ENCODE measurements at places on chromosomes 5 and 9.

- no peak for DNase-seq
These were observed 355.4 kb downstream of the PDE4D start for GRCh38 chr5:59537961-59538749.

- DNase-seq = no peak
These were observed 161.1 kb downstream of the MAST4 start for GRCh38 chr5:66757219-66757833.

- DNase-seq = no peak
These were observed 140.1 kb downstream of the MTX3 start for GRCh38 chr5:79850941-79851340.

GRCh38 chr5:88674356-88675167 is 208.4 kb downstream of the MEF2C start:
- DNase-seq = no peak

GRCh38 chr9:15786616-15787015 is 233.8 kb downstream of the CCDC171 start:
- DNase-seq = no peak

GRCh38 chr5:67163863-67164595 is 32.6 kb downstream of the CD180 start:
- no peak for DNase-seq

GRCh38 chr5:67291066-67291465 is 94.5 kb upstream of the CD180 start:
- no peak for DNase-seq

DNA sequence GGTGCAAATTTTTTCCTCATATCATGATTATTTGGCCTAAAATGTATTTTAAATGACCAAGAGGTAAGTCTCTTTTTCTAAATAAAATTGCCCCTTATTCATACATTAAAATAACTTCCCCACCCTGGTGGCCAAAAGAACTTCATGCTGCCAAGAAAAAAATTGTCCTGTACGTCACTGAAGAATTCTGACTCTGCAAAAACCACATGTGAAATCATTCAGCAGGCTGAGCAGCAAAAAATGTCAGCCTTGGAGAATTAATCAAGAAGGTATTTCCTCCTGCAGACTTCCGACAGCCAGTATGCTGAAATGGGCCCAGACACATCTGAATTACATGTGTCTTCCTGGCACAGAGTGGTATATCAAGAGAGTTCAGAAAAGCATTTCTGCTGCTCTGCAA is 94.6 kb upstream of the HMHB1 start:
- DNase-seq = no peak

DNA sequence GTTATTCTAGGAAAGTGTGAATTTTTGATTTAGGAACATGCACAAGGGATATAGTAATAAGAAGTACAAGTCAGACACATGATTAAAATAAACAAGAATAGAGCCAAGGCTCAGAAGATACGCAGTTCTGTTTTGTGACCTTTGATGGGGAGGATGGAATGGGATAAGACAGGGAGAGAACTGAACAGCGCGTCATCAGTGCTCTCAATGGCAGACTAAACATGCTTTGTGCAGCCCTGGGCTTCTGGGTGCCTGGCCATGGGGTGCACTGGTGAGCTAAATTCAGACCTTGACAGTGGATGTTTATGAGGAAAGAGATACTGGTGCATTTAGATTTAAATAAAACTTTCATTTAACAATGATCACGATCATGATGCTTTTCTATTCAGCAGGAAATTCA is 309.7 kb downstream of the ARHGEF28 start:
- DNase-seq = no peak

- DNase-seq = no peak
These were observed 39.6 kb upstream of the DMXL1 start for GRCh38 chr5:119031011-119031886.

- no peak for DNase-seq
These were observed 755.4 kb upstream of the CTNND2 start for GRCh38 chr5:12659686-12660085.

- DNase-seq = no peak
These were observed 37.7 kb upstream of the BARX1 start for GRCh38 chr9:93992830-93993229.

GRCh38 chr9:29039258-29039657 is 1466.0 kb upstream of the C9orf72 start:
- no peak for DNase-seq

GRCh38 chr9:130579738-130580463 is 524 bp downstream of the FUBP3 start:
- no peak for DNase-seq

DNA sequence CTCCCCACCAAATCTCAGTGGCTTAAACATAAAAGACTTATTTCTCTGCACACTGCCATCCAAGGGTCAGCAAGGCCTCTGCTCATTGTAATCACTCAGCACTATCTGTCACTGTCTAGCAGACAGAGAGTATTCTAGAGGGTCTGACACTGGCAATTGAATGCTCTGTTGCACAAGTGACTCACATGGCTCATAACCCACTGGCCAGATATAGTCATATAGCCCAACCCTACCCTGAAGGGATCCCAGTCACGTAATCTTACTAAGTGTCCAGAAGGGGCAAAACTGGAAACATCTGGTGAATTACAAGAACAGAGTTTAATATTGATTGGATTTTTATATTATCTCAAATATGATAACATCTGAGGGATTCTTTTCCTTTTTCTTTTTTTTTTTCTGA is 80.7 kb downstream of the TSSK1B start:
- DNase-seq = no peak

GRCh38 chr5:175025077-175025476 is 300.7 kb downstream of the MSX2 start:
- no peak for DNase-seq

- no peak for DNase-seq
These were observed 72.9 kb downstream of the PPARGC1B start for GRCh38 chr5:149802809-149803552.

DNA sequence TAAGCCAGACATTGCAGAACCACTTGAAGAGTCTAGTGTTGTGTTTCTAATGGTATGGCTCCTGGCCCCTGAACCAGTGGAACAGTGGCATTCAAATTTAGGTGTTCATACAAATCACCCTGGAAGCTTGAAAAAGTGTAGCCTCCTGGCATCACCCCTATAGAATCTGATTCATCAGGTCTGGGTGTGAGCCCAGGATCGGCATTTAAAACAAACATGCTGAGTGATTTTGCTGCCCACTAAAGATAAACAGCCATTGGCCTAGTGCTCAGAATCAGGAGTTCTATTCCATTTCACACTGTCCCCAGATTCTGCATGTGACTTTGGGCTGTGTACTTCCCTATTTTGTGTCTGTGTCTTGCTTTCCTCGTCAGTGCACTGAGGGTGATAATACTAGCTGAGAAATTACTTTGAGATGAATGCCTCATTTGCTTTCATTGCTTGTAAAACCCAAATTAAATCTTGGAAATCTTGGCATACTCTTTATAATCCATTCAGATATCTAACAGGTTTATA is 241.5 kb upstream of the CLINT1 start:
- DNase-seq = no peak

GRCh38 chr5:97968346-97968745 is 785.3 kb upstream of the RIOK2 start:
- no peak for DNase-seq

DNA sequence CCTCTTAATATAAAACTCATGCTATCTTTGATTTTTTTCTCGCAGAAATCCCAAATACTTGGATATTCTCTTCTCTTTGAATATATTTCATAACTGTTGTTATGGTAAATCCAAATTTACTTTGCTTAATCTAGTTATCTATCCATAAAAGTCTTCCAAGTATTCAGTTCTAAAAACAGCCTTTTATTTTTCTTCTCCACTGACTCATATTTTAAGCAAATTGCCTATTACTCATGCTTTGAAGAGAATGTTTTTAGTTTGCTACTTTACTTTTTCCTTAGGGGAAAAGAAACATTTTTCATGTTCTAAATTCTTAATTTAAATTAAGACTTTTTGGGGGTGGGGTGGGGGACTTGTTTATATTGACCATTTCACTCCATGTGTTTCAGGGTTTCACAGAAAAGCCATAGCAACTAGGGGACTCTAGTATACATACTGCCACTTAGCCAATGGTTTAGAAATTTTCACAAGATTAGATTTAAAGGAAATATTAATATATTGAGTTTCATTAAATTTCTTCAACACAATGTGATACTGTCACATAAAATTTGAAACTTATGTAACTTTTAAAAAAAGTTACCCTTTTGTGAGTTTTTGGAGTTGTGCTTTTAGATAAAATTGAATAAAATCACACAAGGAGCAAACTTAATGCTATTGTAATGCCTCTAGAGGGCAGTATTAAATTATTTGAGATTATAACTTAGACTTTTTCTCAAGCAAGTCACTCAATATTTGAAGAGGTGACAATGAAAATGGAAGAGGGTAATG is 545.8 kb upstream of the ARRDC3 start:
- DNase-seq = no peak

GRCh38 chr9:95327239-95327865 is 9.8 kb upstream of the FANCC start:
- DNase-seq = no peak

DNA sequence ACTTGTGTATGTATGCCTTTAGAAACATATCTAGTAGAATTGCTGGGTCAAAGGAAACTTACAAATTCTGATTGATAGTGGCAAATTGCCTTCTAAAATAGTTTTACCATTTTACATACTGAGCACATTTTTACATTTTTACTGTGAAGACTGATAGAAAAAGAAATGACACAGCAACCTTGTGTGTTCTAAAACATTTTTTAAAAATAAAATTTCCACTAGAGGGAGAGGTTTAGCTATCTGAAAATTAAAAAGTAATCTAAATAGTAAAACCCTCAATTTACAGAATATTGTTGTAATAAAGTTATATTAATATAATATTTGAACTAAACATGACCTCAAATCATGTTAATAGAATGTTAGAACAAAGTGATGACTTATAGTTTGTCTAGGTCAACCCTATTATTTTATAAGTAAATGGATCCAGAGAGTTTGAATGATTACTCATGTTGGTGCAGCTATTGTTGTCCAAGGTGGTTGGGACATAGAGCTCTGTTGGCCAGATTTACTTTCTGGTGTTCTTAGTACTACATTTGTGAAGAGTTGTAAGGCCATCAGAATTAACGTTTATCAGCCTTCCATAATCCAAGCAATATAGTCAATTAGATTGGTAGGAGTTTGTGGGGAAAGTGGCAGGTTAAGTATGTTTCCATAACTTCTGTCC is 17.2 kb downstream of the CENPP start:
- no peak for DNase-seq

- no peak for DNase-seq
These were observed 65.8 kb upstream of the STXBP1 start for GRCh38 chr9:127546125-127546832.

- no peak for DNase-seq
These were observed 39.2 kb downstream of the FAXDC2 start for GRCh38 chr5:154811239-154811638.

DNA sequence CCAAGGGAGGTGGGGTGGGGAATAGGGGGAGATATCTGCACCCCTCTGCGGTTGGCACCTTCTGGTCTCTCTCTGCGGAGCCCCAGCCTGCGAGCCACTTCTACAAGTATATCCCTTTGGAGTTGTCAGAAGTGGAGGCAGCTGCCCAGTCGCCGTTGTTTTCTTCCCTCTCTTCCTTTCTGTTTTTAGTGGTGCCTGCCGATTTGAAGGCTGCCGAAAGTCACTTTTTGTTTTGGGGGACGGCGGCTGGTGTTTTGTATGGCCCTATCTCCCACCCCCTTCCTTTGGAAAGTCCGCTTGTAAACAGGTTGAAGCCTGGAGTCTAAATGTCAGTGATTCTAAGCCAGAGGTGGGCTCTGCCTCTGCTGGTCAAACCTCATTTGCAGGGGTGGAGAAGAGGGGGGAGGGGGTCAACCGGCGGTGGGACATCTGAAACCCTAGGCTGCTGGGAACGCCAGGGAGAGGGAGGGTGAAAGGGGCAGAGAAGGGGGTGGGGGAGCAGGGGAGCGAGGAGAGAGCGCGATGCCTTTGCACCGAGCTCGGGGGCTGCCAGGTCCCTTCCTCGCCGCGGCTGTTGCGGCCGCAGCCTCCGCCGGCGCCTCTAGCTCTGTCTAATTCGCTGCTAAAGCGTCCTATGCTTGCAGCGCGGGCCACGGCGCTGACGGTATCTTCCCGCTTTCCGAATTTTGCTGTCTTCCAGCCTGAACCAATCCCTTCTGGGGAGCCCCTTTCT is at the start of gene FGF10:
Gene FGF10, minus strand, starts transcription at position 331 of the 733 bp plus-strand sequence. CDS start 738 bp downstream, outside the sequence.
- DNase-seq = no peak

GRCh38 chr9:127225801-127226625 is 38.6 kb upstream of the GARNL3 start:
- no peak for DNase-seq

- DNase-seq = no peak
These were observed 253.6 kb downstream of the MAST4 start for GRCh38 chr5:66849803-66850202.

GRCh38 chr5:120586646-120587045 is 122.5 kb downstream of the PRR16 start:
- DNase-seq = no peak

GRCh38 chr5:139593716-139594319 is 32.7 kb downstream of the UBE2D2 start:
- DNase-seq = no peak

DNA sequence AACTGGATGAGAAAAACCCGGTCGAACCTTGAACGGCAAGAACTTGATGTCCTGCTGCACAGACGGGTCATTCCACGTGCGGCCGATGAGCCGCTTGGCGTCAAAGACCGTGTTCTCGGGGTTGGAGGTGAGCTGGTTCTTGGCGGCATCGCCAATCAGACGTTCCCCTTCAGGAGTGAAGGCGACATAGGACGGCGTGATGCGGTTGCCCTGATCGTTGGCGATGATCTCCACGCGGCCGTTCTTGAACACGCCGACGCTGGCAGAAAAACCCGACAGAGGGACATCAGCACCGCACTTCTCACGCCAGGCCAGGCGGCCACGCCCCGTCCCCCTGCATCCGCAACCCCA is 519 bp downstream of the HSPA5 start:
- no peak for DNase-seq

DNA sequence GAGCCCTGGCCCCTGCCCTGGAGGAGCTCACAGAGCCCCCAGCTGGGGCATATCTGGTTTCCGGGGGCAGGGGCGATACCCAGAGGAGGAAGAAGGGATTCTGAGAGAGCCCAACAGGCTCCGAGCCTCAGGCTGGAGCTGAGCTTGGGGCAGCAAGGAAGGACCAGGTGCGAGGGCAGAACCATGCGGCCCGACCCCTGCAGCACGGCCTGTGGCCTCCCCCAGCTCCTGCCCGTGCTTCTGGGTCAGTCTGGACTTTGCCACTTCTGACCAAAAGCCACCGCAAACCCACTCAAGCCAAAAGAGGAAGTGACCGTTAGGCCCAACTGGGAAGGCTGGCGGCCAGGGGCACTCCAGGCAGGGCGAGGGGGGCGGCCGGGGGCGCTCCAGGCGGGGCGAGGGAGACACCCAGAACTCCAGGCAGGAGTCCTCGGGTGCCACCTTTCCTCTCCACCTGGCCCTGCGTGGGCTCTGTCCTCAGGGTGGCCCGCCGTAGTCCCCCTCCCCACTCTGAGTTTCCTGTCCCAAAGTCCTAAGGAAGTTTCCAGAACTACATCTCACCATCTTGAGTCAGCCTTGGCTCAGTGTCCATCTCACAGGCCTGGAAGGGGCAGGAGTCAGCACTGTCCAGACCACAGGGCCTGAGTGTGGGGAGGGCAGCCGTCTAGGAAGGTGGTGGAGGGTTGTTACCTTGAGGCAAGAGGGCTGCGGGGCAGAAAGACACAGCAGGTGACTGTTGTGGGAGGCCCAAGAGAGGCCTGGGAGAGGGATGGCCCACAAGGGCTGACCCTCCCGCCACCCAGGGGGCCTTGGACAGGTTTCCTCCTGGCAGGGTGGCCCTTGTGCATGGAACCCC is 946 bp upstream of the LTC4S start:
- DNase-seq = no peak
